ENCODE measurements at places on chromosomes 16 and 17.

GRCh38 chr17:30433514-30433913, 43.7 kb upstream of the GOSR1 start:
- no peak for DNase-seq

GRCh38 chr17:46197530-46197929, 4.3 kb upstream of the KANSL1 start:
- no peak for DNase-seq

DNA sequence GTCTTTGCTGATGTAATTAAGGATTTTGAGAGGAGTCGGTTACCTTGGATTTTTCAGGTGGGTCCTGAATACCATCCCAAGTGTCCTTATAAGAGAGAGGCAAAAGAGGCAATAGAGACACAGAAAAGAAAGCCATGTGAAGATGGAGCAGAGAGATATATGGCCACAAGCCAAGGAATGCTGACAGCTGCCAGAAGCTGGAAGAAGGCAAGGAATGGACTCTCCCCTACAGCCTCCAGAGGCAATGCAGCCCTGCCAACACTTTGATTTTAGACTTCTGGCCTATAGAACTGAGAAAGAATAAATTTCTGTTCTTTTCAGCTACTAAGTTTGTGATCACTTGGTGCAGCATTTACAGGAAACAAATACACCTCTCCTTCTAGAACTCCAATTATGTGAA, 8.2 kb upstream of the RNFT1 start:
- no peak for DNase-seq

DNA sequence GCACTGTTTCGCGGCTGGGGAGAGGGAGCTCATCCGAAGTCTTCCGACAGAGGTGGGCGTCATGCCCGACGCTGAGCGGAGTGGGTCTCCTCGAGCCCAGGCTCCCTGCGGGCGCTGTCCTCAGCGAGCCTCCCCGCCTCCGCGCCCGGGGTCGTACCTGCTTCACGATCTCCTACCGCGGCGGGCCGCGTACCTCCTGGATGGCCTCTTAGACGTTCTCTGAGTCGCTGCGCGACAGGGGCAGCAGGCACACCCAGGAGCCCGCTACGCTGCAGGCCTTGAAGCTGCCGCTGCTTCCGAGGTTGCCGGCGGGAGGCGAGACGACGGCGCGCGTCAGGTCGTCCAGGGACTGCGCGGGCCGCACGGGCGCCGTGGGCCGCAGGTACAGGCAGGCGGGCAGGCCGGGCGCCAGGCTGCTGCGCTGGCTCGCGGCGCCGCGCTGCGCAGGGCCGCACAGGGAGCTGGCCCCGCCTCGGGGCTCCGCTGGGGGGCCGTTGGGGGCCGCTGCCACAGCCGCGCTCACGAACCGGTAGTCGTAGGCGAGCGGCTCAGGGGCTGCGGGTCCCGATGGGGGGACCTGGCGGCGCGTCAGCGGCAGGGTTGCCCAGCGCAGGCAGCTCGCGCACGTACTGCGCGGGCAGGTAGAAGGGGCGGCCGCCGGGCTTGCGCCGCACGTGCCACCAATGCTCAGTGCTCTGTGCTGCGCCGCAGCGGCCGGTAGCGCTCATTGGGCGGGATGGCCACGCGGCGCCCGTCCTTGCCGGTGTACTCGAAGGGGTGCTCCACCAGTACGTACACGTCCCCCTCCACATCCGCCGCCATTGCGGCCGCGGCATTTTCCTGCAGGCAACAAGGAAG, 116.4 kb upstream of the SMURF2 start:
- DNase-seq: no peak

Data from NCI-H1048 (cell line).